ENCODE measurements at places on chromosomes 2 and 18. TPM values are rescaled to one million over a fixed set of nuclear protein-coding genes. Genes with fewer than 3 reads are reported as not detected.
A peak's percentile ranks its signal among the peaks of the same experiment; 100 is the strongest.

SH2D6 gene
- not detected for total RNA-seq

LRRTM1 gene
- 0.16 TPM for total RNA-seq

MAIP1 gene
- total RNA-seq = 19.1 TPM

UGT1A4 gene
- total RNA-seq = 9.0 TPM

ATP6V1B1 gene
- total RNA-seq = not detected

SCG2 gene
- total RNA-seq = 4.8 TPM

RAB6D gene
- 2.5 TPM for total RNA-seq

NAT8 gene
- total RNA-seq = not detected

PLCL1 gene
- 3.7 TPM for total RNA-seq

DNA sequence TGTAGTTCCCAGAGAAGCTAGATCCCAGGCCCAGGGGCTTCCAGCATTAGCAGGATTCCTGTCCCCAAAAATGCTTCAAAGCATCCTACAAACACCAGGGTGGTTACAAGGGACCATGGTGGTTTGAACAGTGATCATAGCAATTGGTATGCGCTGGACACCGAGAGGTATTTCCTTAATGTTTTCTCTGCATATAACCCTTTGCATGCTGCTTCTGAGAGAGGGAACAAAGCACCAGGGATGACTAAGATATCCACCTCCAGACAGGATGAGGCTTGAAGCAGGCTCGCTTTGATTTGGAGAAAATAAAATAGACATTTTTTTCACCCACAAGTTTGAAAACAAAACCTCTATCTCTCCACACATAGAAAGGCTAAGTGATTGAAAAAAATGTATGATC is 50.5 kb upstream of the TSPYL6 start:
- DNase-seq = no peak
- no peaks in the 10 kb centered on the region for H3K36me3 ChIP-seq
- no peaks in the 10 kb centered on the region for H3K27me3 ChIP-seq
- H3K4me1 ChIP-seq = no peaks in the 10 kb centered on the region
- H3K4me3 ChIP-seq = no peak overlapping the region
- no peak overlapping the region for H3K27ac ChIP-seq

DNA sequence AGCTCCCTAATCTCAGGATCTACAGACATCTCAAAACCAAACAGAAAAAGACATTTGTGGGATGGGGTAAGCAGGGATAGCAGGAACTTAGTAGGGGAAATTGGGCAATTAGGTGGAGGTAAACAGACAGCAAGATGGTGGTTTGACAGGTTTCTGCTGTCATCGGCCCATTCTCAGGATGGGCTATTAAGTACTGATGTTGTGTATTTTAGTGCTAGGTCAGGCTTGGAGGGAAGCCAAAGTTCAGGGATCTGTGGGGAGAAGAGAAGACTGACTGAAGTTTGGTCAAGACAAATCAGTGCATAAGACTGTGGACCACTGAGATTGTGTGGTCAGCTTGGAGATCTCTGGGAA is 96.8 kb upstream of the THUMPD2 start:
- H3K27ac ChIP-seq = peak overlapping the region; percentile 68
- H3K36me3 ChIP-seq = no peaks in the 10 kb centered on the region
- DNase-seq = no peak
- H3K4me1 ChIP-seq = no peaks in the 10 kb centered on the region

- DNase-seq = no peak
- H3K36me3 ChIP-seq = peaks cover 49% of the 10 kb centered on the region
- H3K27ac ChIP-seq = no peak overlapping the region
- H3K27me3 ChIP-seq = no peaks in the 10 kb centered on the region
These were observed 18.0 kb downstream of the ZC3H15 start for GRCh38 chr2:186503827-186504606.

DNA sequence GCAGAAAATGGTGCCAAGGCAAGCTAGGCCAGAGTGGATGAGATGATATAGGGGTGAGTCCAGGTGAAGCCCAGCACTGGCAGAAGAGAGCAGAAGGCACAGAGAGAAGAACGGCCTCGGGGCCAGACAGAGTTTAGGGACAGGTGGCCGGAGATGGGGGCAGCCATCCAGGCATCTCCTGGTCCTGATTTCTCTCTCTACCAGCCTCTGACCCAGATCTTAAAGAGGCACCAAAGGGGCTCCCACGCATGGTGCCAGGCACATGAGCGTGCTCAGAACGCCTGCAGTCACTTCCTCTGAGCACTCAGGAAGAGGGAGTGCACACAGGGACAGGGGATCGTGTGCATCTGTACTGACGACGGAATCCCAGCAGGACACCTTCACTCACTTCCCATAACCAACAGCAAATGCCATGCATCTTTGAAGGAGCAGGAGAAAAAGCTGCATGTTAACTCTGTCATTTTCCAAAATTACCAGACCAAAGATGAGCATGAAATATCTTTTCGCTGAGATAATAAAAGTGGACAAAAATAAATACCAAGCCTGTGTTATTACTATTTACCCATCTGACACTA is 427.8 kb upstream of the MYT1L start:
- no peak overlapping the region for H3K27ac ChIP-seq
- no peaks in the 10 kb centered on the region for H3K4me1 ChIP-seq
- no peak overlapping the region for H3K4me3 ChIP-seq
- H3K36me3 ChIP-seq = no peaks in the 10 kb centered on the region
- no peak for DNase-seq
- H3K27me3 ChIP-seq = no peaks in the 10 kb centered on the region

- no peak for DNase-seq
- H3K27me3 ChIP-seq = no peaks in the 10 kb centered on the region
- no peak overlapping the region for H3K4me3 ChIP-seq
- no peaks in the 10 kb centered on the region for H3K4me1 ChIP-seq
- H3K27ac ChIP-seq = no peak overlapping the region
- H3K36me3 ChIP-seq = no peaks in the 10 kb centered on the region
These were observed 65.8 kb downstream of the SGPP2 start for GRCh38 chr2:222490131-222490530.

- H3K27ac ChIP-seq = no peak overlapping the region
- H3K27me3 ChIP-seq = no peaks in the 10 kb centered on the region
- DNase-seq = no peak
- H3K36me3 ChIP-seq = no peaks in the 10 kb centered on the region
- H3K4me3 ChIP-seq = no peak overlapping the region
- peaks cover 4% of the 10 kb centered on the region for H3K4me1 ChIP-seq
These were observed 6.4 kb upstream of the TRIB2 start for GRCh38 chr2:12710301-12710700.

DNA sequence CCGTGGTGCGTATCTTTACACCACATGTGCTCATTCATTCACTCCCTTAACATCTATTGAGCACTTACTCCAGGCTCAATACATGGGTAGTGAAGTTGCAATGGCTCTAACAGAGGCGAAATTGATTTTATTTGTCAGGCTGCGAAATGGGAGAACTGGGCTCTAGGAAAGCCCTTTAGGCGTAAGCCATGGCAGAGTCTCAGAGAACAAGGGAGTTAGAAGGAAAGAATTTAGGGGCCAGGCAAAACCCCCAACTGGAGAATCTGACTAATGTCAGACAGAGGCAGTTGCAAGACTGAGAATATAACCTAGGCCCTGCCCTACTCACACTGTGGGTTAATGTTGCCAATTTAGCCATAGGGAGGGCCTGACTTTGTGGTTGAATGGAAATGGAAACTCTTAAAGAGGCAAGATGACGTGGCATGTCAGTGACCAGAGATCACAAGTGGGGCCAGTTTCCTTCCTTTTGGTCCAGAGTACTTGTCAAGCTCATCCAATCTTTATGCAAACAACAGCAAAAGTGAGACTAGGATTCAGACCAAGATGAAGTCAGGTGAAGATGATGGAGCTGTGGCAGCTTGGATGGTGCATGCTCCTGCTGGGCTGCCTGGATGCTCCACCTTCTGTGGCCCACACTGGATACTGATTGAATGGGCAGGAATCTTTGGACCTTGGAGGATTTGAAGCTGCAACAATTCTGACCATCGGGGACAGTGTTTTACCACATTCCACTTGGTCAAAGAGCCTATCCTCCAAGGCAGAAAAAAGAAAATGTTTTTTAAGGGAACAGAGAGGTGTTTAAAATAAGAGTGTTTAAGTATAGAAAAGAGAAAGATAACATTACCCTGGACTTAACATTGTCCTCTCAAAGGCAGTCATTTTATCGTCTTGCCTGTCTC is 92.2 kb downstream of the CAPN13 start:
- no peak overlapping the region for H3K4me3 ChIP-seq
- H3K4me1 ChIP-seq = no peaks in the 10 kb centered on the region
- no peaks in the 10 kb centered on the region for H3K36me3 ChIP-seq
- no peak overlapping the region for H3K27ac ChIP-seq

DNA sequence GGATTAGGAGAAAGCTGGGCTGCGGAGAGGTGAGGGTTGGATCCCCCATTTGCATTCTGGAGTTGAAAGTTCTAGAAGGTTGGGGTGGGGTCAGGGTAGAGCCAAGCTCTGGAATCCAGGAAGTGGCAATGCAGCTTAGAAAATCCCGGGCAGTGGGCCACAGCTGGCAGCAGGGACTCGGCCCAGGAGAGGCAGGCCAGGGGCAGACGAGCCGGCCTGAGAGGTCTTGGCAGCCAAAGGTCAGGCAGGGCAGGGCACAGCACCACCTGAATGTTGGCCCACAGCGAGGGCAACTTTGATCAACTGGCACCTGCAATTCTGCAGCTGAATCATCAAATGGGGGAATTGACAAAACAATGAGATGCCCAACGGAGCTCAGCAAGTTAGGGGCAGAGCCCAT is 139.2 kb downstream of the INHBB start:
- H3K4me1 ChIP-seq = no peaks in the 10 kb centered on the region
- no peaks in the 10 kb centered on the region for H3K36me3 ChIP-seq
- no peaks in the 10 kb centered on the region for H3K27me3 ChIP-seq
- H3K27ac ChIP-seq = no peak overlapping the region
- H3K4me3 ChIP-seq = no peak overlapping the region

GRCh38 chr18:70907673-70908072 is 618.8 kb downstream of the SOCS6 start:
- DNase-seq = no peak
- no peaks in the 10 kb centered on the region for H3K36me3 ChIP-seq
- H3K27ac ChIP-seq = no peak overlapping the region
- no peaks in the 10 kb centered on the region for H3K4me1 ChIP-seq
- no peaks in the 10 kb centered on the region for H3K27me3 ChIP-seq

DNA sequence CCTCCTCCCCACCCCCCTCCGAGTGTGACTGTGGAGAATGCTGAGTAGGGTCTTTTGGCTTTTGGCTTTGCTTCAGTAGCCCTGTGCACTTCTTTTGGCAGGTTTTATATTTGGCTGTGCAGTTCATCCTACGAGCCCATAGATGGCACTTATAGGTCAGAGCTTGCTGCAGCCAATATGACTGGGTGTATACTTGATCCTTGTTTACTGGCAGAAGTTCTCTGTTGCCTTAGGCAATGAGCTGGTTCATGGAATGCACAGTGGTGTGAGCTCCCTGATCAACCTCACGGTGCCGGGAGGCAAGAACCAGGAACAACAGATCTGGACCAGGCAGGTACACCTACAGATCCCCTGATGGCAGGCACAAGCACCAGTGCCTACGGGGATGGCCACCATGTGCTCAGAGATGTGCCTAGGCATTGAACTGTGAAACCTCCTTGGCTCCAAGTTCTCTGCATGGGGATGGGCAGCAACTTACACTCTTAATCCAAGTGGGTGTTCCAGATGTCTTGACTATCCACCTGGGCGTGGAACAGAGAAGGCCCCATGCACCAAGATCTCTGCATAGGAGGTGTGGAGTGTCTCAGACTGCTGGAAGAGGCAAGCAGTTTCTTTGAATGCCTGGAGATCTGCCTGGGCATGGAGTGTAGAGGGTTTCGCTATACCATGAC is 190.4 kb downstream of the KIAA1328 start:
- no peak overlapping the region for H3K27ac ChIP-seq
- no peak for DNase-seq
- no peaks in the 10 kb centered on the region for H3K36me3 ChIP-seq
- no peaks in the 10 kb centered on the region for H3K27me3 ChIP-seq

DNA sequence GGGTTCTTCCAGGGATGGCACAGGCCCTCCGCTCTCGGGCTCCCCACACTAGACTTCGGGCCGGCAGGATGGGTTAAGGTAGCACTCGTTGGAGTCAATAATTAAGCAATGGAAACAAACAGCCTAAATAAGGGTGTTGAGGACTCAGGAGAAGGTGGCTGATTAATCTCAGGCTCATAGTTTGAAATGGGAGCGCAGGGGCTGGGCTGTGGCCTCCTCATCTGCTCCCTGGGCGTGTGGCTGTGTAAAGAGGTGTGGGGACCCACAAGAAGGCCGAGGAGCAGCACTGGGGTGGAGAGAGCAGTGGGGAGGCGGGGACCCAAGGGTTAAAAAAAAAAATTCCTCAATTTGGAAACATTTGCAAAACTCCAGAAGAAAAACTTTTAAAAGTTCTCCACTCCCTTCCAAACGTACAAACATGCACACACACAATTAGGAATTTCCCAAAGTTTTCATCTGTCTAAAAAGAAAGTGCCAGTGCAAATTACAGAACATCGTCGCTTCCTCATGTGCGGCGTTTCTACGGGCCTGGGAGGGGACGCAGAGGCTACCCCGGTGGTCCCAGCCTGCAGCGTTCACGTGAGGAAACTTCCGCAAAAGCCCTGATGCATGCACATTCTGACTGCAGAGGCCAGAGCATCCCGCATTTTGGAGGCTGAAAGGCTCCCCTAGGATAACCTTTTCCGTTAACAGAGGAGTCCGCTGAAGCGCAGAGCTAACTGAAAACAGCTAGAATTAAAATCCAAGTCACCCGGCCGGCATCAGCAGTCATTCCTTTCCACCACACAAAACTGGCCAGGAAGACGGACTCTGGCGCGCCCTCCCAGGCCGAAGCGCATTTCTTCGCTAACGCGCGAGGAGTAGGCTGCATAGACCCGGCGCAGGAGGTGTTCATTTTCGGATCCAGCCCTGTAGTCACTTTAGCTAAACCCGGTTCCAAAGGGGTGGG is 1.0 kb upstream of the TUBB6 start:
- peak overlapping the region; percentile 76 for H3K4me3 ChIP-seq
- DNase-seq = peak; percentile 42
- H3K27ac ChIP-seq = peak overlapping the region; percentile 99
- no peaks in the 10 kb centered on the region for H3K36me3 ChIP-seq
- peaks cover 52% of the 10 kb centered on the region for H3K27me3 ChIP-seq
- no peaks in the 10 kb centered on the region for H3K4me1 ChIP-seq

DNA sequence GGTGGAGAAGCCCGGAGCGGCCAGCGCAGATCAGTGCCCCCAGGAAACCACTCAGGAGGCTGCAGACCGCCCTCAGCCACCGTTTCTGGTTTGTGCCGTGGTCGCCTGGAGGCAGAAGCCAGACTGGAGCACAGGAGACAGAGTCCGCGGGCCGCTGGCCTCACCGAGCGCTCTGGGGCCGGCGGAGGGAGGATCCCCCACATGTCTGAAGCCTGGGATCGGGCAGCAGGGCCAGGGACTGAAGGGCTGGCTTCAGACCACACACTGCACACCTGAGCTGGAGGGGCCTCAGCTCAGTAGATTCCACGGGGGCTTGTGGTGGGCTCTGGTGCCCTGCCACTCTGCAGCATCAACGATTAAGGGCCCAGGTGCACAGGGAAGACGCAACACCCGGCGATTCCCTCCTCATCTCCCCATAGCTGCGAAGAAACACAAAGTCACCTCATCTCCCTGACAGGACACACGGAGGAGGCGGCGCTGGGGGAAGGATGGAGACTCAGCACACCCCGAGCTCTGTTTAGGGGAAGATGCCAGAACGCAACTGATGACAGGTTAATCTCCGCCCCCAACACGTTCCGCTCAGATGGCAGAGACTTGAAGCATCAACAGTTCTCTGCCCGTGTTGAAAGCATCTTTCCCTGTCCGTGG is 408.1 kb downstream of the GALR1 start:
- no peaks in the 10 kb centered on the region for H3K36me3 ChIP-seq
- H3K27me3 ChIP-seq = no peaks in the 10 kb centered on the region
- DNase-seq = no peak
- H3K27ac ChIP-seq = no peak overlapping the region
- H3K4me1 ChIP-seq = no peaks in the 10 kb centered on the region

Measured in transverse colon (tissue), 4 donors.